ENCODE measurements at places on chromosomes 4 and X.

- DNase-seq, result no peak
Measured at GRCh38 chr4:122412547-122412946, 33.7 kb downstream of the ADAD1 start.

DNA sequence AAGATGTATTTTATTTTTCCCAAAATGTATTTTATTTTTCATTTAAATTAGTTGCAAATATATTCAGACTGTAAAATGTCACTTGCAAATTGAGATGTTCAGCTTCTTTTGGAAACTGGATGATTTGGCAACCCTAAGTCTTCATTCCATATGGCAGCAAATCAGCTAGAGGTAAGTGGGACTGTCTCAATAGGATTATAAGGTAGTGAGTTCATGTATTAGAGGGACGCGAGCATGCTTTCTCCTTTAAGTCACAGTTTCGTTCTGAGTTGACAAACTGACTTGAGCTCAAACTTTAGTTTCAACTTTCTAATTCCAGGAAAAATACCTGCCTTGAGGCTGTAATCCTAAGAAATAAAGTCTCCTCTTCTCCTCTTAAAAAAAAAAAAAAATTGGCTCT lies 44.2 kb upstream of the TMEM131L start:
- DNase-seq, result no peak

GRCh38 chr4:87651941-87652340 lies 1.9 kb downstream of the DMP1 start:
- no peak for DNase-seq

DNA sequence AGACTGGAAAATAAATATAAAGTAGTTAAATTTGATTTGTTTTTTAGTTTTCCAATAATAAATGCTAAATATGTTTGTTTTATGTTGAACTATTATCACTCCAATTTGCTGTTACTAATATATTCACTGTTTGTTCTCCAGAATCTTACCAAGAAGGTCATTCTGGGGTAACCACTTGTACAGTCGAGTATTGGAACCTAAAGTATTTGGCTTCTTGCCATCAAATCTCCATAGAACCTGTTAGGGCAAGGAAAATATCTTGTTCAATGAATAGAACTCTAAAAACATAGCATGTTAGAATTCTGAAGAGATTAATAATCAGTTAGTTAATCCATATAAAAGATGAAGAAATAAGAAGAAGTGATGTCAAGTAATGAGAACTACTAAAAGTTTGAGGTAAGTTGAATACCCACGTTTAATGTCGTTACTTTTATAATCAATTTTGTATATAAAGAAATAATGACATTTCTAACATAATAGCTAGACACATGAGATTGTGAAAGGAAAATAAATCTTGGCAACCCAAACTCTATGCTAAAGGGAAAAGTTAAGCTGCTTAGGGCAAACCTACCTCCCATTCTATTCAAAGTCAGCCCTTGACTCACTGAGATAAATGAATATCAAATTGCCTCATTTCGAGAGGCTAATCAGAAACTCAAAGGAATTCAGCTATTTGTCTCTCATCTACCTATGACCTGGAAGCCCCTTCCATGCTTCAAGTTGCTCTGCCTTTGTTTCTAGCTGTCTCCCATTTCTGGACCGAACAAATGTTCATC lies 15.3 kb downstream of the UGT2B15 start:
- DNase-seq, result no peak

- DNase-seq, result no peak
Measured at GRCh38 chrX:48676893-48677270, 6.7 kb upstream of the WAS start.

- DNase-seq, result no peak
Measured at GRCh38 chr4:140222171-140222570, 68.2 kb upstream of the MAML3 start.

GRCh38 chr4:186743261-186743660 lies 19.6 kb upstream of the FAT1 start:
- no peak for DNase-seq

DNA sequence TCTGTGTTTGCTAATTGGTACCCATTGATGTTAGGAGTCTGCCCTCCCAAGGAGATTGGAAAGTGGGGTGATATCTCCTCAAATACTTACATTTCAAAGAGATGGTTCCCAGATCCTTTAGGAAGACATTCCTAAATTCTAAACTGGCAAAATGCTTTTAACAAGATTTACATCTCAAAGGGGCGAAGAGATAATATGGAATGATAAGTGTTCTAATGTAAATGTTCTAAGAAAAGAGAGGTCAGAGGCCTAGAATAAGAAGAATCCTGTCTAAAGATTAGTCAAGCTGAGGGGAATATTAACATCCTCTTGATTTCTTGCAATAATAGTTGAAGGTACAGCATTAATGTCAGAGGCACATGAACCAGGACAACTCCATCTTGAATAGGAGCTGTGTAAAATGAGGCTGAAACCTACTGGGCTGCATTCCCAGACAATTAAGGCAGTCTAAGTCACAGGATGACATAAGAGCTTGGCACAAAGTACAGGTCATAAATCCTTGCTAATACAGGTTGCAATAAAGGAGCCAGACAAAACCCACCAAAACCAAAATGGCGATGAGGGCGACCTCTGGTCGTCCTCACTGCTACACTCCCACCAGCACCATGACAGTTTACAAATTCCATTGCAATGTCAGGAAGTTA lies 2248.1 kb downstream of the ARAP2 start:
- DNase-seq, result no peak

DNA sequence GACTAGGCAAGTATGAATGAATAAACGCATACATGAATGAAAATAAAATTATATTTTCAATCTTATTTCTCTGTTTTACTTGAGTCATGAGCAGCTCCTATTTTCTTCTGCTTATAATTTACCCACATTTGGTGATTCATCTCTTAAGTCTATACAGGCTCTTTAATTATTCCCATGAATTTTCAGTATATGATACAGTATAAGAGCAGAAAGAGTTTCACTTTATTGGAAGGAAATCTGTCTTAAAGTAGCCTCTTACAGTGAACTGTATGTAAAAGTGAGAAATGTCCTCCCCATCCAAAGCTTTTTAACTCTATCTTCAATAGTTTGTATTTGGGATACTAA lies 50.8 kb downstream of the TMEM165 start:
- no peak for DNase-seq

DNA sequence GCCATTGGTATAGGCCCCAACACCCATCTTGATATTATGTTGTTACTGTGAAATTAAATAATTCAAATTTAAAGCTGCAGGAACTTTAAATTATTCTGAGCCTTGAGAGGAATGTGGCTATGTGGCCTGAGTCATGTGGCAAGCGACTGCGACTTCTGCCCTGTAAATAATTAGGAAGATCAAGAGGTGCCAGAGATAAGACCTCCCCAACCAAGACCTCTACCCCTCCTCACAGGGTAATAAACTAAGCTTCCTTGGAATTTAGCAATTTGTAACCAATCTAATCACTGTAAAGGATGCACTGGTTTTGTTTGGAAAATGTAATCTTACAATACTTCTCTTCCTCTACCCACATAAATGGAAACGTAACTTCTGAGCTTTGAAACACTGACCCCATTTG lies 501.9 kb downstream of the RAPGEF2 start:
- no peak for DNase-seq

Data from brain pericyte (primary cell).